ENCODE measurements at places on chromosomes 5 and 9.

DNA sequence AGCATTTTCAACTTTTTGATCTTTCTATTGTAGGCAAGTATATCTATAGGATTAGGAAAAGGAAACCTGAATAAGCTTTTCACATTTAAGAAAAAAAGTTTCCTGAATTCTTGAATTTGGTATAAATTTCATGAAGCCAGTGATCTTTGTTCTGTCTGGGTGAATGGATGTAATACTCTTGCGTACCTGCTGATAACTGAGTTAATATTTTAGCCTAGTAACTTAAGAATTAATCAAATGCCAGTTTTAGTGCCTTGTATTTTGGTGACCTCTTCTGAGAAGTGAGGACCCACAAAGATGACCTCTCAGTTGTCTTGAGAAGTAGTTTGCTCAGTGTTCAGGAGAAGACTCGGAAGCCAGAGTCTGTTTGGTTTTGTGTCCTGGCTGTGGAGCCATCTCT, 77.9 kb downstream of the UHRF2 start:
- DNase-seq = no peak

DNA sequence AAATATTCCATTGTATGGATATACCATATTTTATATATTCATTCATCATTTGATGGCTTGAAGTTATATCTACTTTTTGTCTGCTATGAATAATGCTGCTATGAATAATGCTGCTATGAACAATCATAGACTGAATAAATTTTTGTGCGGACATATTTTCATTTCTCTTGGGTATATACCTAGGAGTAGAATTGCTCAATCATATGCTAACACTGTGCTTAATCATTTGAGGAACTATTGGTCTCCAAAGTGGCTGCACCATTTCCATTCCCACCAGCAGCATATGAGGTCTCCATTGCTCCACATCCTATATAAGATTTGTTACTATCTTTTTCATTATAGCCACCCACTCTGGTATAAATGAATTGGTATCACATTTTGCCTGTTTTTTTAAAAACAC, 18.3 kb upstream of the TEK start:
- no peak for DNase-seq

DNA sequence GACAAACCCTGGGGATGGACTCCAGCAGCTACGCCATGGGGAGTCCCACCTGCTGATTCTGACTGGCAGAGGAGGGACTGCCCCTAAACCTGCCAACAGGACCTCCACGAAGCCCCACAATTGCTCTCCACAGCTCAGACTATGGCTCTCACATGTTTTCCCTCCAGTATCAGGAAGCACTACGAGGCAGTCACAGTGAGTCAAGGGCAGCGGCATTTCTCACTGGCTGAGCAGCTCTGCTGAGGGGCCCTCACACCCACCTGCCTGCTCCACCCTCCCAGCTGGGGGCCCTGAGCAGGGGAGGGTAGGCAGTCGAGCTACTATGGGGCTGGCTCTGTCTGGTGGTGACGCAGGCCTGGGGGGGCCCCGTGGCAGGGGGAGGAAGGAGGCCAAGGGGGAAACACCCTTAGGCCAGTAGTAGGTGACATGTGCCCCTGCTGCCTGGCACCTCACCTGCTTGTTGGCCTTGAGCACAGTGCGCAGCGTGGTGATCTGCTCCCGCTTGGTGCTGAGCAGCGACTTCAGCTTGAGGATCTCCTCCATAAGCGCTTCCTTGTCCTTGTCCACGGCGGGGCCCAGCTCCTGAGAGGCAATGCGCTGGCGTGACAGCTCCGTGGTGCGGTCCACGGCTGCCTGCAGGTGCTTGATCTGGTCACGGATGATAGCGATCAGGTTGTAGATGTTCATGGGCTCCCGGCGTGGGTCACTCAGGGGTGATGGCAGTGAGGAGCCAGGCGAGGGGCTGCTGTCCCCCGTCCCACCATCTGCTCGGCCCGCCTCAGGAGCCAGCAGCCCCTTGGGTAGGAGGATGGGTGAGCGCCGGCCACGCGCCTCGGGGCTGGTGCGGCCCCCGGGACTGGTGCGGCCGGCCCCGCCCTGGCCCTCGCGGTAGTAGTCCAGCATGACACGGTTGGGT, 46.3 kb downstream of the BICD2 start:
- no peak for DNase-seq

DNA sequence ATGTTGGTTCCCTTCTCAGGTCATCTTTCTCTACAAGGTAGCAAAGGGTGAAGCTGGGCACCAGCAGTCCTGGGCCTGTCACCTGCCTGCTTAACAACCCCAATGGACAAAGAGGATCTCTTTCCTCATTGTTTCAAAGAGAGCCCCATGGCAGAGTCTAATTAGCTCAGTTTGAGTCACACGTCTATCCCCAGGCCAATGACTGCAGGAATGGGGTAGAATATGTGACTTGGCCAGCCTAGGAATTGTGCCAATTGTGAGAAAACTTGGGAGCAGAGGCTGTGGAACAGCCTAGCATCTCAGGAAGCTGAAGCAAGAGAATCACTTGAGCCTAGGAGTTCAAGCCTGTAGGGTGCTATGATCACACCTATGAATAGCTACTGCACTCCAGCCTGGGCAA, 3.6 kb upstream of the RAPGEF1 start:
- DNase-seq = no peak

DNA sequence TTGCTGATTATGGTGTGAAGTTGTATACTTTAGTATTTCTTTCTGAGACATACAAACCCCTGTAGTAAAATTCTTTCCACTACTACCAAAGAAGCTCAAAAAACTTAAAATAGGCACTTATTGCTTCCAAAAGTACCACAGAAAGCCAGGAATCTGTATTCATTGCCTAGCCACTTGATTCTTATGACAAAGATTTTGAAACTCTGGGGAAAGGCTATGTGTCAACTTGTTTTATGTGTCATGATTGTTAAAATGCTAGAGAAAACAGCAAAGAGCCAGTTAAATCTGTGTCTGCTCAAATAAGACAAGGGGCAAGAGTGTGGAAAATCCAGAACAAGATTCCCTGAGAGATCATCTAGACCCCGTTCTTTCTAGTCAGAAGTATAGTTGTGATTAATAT, 6.0 kb downstream of the KIF2A start:
- DNase-seq = no peak

- DNase-seq = no peak
Measured at GRCh38 chr5:177412603-177413233, 3.4 kb upstream of the F12 start.

GRCh38 chr5:56816546-56817081, 1.3 kb downstream of the MAP3K1 start:
- no peak for DNase-seq

DNA sequence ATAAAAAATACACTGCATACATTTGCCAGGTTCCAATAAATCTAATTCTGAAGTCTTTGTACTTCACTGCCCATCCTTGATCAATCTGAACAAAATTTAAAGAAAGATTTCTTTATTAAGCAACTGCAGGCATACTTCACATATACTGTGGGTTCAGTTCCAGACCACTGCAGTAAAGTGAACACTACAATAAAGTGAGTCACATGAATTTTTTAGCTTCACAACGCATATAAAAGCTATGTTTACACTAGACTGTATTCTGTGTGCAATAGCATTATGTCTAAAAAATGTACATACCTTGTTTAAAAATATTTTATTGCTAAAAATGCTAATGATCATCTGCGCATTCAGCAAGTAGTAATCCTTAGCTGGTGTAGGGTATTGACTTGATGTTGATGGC, 52.1 kb downstream of the SSBP2 start:
- DNase-seq = no peak

- no peak for DNase-seq
Measured at GRCh38 chr9:100759215-100759614, 181.3 kb downstream of the CAVIN4 start.

DNA sequence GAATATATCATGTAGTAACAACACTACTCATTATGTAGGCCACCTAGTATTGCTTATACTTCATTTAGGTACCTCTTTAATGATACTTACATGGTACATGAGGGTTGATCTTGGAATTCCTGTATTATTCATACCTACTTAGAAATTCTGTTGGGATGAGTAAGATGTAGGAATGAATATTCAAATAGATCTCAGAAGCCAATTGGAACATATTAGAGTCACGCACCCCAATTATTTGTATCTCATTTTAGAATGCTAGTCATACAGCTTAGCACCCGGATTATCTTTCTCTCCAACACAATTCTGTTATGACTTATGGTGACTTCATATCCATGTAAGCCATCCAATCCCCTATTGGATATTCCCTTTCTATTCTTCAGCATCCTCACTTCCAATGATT, 106.7 kb upstream of the SH3GL2 start:
- DNase-seq = no peak

- DNase-seq = no peak
Measured at GRCh38 chr9:84276741-84277140, 63.8 kb downstream of the SLC28A3 start.

- no peak for DNase-seq
Measured at GRCh38 chr5:76657091-76657490, 33.9 kb upstream of the F2RL2 start.

- DNase-seq = no peak
Measured at GRCh38 chr9:100357501-100357900, 4.8 kb upstream of the TEX10 start.

GRCh38 chr5:161803-162110, 29.5 kb upstream of the LRRC14B start:
- no peak for DNase-seq

GRCh38 chr5:147752666-147753290, 29.8 kb downstream of the JAKMIP2 start:
- DNase-seq = no peak

DNA sequence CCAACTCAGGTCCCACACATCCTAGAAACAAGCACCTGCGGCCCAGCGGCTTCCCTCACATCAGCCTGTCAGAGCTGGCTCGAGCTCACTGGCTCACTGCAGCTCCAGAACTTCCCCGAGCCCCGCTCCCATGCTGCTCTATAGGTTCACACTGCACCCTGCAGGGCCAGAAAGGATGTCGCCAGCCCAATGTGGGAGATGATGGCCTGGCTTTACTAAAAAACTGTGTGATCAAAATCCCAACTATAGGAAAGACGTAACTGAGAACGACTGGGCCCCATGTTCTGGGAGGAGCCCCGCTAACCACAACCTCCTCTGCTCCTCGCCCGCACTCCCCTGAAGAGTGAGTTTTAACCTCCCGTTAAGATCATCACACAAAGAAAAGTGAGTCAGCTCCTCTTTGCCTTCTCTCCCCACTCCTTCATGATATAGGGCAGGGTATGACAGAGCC, 4.6 kb downstream of the SURF4 start:
- DNase-seq = no peak

DNA sequence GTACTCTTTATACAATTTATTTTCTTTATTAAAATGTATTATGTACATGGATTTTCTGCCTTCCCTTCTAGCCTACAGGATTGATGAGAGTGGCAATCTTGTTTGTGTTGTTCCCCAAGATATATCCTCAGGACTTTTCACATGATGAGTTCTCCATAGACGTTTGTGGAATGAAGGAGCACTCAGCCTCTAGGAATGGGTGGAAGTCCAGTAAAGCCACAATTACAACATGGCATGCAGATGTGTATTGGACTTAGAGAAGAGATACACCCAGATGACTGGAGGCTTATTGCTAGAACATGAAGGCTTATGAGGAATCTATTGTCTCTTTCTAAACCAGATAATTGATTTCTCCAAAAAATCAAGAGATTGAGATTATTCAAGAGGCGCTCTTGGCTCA, 8.2 kb upstream of the DOCK2 start:
- no peak for DNase-seq

DNA sequence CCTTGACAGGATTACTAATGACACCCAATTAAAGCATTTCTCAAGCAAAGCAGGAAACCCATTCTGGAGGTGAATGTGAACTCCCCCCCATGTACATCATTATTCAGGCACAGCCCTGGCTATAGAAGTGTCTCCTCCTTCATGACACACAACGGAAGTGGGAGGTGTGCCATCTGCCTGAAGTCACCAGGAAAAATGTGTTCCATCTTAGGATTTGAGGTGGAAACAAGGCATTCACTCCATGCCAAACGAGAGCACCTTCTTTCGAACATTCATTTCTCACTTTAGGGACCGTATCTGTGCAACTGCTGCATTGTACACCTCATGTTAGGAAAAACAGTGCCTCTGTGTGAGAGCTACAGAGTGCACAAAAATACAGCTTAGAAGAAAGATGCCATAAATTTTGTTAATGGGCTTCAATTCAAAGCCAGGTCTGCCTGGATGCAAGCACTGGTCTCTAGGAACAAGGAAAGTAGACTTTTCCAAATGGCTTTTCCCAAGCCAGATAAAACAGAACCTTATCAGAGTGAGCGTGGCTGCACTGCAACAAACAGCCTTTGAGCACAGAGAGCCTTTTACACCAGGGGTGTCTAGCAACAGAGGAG, 19.4 kb downstream of the GOLM1 start:
- no peak for DNase-seq

DNA sequence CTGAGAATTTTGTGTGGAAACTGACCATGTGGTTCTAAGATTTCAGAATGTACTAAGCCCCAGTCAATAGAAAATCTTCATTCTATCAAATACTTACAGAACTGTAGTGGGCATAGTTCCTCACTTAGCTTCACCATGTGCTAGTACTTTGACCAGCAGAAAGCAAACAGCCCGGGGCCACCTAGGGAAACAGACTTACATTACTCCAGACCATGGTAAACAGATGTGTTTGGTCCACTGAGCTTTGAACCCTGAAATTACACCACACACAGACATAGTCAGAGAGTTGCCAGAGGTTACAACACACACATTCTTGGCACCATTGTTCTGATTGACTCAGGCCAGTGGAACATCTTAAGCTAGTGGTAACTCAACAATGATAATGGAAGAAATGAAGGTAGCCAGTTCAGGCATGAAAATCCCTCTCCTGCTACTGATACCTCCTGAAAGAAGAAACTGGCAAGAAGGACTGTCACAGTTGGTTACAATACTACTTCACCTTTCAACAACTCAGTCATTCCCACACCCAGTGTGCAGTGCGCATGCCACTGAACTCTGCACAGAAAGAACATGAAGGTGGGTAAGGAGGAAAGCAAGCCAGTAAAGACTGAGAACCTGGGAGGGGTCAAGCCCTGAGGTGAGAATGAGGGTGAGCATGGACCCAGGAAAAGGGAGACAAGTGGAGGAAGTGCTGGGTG, 18.7 kb upstream of the LECT2 start:
- DNase-seq = no peak

- no peak for DNase-seq
Measured at GRCh38 chr5:55177078-55177477, 4.1 kb upstream of the CDC20B start.

- DNase-seq = no peak
Measured at GRCh38 chr5:33921002-33921401, 15.2 kb upstream of the RXFP3 start.
